ENCODE measurements at places on chromosomes 5 and 9.

DNA sequence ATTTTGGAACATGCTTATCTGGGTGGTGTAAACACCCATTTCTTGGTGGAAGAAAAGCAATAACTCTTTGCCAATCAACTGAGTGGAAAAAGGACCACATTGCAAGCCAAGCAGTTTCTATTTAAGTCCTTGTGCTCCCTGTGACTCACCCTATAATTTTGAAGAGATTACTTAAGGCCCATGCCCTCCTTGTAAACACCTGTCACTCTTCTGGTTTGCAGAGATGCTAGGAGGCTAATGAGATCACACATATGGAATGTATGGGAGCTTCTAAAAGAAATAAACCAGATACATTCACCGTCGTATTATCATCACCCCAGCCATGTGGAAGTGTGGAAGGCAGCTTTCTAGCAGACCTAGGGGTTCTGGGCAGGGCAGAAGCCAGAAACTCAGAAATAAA is 337.1 kb downstream of the GADD45G start:
- DNase-seq: no peak

DNA sequence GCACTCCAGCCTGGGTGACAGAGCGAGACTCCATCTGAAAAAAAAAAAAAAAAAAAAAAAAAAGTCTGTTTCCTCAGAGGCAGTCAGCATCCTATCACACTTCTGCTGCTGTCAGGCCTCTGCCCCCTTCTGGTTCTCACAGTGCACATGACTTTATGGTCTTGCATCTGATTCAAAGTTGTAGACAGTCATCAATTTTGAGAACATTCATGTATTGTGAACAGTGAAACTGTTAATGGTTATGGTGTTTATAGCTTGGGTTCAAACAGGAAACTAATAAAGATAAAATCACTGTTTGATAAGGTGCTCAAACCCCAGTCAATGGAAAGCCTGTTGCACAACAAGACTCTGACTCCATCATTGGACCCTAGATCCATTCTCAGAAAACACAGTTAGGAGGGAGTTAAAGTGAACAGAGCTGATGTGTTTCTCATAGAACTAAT is 61.4 kb downstream of the FOXD1 start:
- peak; percentile 68 for DNase-seq

GRCh38 chr5:98414938-98415337 is 358.5 kb upstream of the RGMB start:
- DNase-seq: no peak

DNA sequence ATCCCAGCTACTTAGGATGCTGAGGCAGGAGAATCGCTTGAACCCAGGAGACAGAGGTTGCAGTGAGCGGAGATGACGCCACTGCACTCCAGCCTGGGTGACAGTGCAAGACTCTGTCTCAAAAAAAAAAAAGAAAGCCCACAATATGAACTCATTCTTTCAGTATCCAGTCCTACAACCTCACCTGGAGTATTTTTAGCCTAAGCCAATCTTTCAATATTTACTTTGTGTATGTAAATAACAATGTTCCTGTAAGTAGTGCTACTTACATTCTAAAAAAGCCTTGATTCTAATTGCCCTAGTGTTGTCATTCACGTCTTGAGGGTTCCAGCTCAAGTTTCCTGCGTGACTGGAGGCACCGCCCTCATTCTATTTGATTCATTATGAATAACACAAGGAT is 62.0 kb downstream of the BHMT start:
- DNase-seq: no peak

DNA sequence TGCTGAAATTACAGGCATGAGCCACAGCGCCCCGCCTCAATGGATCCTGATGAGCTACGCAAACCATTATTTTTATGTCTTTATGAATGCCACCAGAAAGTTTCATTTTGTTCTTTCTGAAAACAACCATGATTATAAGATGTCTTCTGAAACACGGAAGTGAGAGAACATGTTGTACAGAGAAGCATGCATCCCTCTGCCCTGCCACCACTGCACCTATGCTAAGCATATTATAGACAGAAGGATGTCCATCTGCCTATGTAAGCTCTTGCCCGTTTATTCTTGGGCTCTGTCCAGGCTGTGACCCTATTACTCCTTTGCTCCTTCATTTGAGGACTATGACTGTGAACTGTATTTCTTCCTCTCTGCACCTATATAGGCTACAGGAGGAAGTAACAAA is 74.3 kb downstream of the GRAMD2B start:
- no peak for DNase-seq

DNA sequence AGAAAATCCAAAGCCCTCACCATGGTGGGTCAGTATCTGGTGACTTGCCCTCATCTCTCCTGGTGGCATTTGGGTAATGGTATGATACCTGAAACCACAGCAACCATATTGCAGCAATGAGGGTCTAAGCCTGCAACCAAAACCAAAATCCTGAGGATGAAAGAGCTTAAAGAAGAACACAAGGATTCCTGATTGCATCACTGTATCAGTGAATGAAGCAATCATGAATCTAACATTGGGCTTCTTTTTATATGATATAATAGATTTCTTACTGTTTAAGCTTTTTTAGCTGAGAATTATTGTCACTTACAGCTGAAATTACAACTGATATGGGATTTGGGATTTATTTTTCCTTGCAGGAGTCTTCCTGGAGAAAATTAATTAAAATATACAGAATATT is 269.9 kb downstream of the MEF2C start:
- no peak for DNase-seq

DNA sequence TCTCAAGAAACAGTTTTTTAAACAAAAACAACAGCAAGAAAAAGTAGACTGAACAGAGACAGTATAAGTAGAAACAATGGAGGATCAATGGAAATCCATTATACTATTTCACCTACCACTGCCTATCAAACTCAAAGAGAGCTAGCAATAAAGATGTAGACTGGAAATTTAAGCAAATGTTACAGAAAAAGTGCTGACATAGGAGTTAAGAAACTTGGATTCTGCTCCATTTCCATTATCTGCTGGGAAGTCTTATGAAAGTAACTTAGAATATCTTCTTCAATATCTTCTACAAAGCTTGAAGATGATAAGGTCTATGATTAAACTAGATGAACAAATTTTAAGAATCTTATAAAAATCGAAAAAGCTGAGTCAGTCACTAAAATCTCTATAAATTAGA is 1469.8 kb upstream of the C9orf72 start:
- no peak for DNase-seq

- DNase-seq: no peak
Observed at GRCh38 chr9:36263683-36264082, 5.4 kb upstream of the GNE start.

DNA sequence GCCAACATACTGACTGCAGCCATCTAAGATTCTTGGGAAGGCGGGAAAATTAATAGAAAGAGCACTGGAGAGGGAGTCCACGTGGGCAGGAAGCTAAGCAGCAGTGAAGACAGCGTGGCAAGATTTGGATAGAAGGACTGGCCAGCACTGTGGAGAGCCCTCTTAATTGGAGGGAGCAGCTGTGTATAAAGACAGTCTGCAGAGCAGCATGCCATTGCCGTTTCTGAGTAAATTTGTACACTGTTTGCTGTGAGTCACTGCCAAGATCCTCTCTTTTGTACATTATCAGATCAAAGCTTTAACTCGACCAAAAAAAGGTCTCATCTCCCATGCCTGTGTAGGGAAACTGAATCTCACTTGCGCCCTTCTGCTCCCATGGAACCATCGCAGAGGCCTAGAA is 45.3 kb downstream of the INSYN2B start:
- no peak for DNase-seq

- DNase-seq: no peak
Observed at GRCh38 chr5:68766952-68767464, 326.8 kb upstream of the SLC30A5 start.

GRCh38 chr9:74847478-74848152 is 40.1 kb downstream of the TRPM6 start:
- DNase-seq: peak; percentile 8

DNA sequence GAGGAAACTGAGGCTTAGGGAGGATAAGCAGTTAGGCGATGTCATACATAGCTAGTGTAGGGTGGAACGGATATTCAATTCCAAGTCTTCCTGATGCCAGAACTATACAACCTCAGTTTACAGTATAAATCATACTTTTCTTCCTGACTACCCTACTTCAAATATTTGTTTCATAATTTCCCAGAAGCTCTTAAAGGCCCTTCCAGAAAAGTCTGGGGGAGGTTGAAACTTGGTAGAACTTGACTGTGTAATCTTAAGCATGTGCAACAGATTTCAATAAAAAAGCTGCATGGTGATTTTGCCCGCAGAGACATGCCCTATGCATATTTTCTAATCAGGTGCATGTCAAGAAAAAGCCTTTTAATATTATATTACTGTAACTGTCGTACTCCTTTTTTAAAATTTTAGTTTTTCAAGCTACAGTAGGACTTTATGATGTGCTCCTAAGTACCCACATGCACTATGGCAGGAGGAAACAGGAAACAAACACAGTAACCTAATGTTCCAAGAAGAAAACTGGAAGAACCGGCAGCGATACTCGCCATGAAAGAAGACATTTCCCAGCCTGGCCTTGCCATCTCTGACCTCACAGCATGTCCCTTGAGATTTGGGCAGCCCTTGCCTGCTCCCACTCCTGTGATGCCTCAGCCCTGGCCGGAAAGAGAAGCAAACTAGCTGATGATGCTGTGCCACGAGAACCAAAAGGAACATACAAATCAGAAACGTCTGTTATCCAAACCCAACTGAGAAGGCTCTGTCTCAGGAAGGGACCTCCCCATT is 266.0 kb downstream of the EFNA5 start:
- DNase-seq: no peak

- DNase-seq: no peak
Observed at GRCh38 chr5:92907938-92908606, 672.9 kb downstream of the NR2F1-AS1 start.
